Stimulated activated CD4-positive, alpha-beta T cell treated with anti-CD3 and anti-CD28 coated beads, TNF-alpha, amount 100 ng/mL, for 4 hours (primary cell): ENCODE measurements at places on chromosomes 12 and 14.

GRCh38 chr14:99033951-99034350, 238.0 kb downstream of the BCL11B start:
- no peak for DNase-seq

DNA sequence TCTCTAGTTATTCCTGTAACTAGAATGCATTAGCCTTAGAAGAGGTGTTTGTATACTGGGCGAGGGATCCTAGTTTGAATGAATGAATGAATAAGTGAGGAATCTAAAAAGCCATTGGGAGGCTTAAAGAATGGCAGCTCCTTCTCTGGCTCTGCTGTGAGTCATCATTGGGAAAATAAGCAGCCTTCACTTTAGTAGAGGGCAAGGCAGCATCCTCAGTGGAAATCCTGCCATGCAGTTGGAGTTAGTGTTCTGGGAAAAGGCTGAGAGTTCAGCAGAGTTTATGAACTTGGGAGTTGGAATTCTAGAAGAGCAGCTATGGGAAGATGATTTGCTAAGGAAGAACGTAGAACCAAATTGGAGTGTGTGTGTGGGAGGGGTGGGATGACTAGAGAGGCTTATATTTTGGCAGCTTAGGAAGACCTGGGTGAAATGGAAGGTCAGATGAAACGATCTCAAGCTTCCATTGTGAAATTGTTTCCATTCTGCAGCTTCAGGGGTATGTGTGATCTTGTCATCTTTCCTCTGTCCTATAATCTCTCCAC, 120.8 kb downstream of the PTCSC3 start:
- DNase-seq = no peak

DNA sequence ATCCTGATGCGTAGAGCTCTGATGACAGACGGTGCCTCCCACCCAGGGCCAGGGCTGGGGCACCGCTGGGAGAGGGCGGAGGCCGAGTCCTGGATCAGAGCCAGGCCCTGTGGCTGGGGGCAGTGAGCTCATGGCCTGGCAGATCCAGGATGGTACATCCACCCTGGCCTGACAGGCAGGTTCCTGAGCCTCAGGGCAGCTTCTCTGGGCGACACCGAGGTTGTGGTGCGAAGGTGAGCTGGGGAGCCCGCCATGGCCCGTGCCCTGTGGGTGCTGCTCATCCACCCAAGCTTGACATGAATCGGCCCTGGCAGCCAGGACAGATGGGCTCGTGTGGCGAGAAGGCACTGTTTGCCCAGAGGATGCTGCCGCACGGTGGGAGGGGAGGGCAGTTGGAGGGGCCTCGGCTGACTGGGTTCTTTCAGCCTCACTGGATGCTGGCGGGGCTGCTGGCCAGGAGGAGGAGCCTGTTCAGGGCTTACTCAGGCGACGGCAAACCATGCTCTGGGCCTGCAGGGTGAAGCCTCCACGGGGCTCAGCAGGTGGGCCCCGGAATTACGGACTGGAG, 16.6 kb downstream of the LRTM2 start:
- DNase-seq = no peak

- no peak for DNase-seq
Observed at GRCh38 chr12:53782093-53782703, 30.4 kb upstream of the CISTR start.

- DNase-seq = no peak
Observed at GRCh38 chr12:110234755-110235154, 46.3 kb upstream of the ATP2A2 start.

DNA sequence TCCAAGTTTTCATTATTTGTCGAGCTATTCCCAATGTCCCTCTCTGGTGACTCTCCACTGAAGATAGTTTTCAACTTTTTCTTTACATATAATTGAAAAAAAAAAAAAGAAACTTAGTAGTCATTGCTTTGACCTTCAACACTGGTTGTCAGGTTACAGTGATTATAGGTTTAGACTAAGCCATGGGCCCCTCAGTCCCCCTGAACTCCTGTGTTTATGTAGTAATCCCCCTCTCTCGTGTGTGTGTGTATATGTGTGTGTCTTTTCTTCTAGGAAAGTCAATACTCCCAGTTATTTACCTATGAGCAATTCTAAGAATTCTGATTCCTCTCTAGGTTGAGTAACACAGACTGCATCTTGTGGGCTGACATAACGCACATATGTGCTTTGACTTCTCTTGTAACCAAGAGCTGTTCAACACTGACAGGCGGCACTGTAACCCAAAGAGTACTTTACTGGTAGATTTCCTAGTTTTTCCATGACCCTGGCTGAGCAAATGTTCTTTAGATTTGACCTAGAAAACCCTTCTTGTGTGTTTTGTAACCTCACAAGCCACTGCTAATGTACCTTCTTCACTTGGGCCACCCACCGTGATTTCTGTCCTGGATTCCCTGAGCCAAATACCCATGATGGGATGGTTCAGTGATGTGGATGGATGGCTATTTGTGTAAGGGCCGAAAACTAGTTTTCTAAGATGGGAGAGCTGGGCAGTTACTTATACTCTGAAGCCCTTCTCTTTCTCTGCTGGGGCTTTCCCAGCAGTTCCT, 15.0 kb upstream of the MANSC4 start:
- no peak for DNase-seq

- no peak for DNase-seq
Observed at GRCh38 chr12:9957834-9958233, 13.4 kb upstream of the CLEC12A start.

DNA sequence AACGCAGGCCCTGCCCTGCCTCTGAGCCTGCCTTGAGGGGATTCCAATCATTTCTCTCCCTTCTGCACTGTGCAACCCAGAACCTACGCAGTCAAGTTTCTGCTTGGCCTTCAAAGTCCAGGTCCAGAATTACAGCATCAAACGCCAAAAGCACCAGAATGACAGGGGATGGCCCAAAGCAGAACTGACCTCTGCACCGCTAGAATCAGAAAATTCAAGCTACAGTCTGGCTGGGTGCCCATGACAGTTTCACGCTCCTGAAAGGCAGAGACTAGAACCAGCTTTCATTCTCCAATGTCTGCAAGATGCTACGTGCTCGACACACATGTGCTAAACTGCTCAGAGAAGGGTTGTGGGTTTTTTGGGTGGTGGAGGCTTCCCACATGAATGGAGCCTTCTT, 4.1 kb downstream of the CLMN start:
- DNase-seq = no peak
